Stimulated activated CD8-positive, alpha-beta memory T cell treated with anti-CD3 and anti-CD28 coated beads, Interleukin-4, amount 100 ng/mL, for 1 hour (primary cell): ENCODE measurements at places on chromosomes 1 and 21.

GRCh38 chr1:221915764-221916163 is 173.9 kb upstream of the DUSP10 start:
- DNase-seq = no peak

DNA sequence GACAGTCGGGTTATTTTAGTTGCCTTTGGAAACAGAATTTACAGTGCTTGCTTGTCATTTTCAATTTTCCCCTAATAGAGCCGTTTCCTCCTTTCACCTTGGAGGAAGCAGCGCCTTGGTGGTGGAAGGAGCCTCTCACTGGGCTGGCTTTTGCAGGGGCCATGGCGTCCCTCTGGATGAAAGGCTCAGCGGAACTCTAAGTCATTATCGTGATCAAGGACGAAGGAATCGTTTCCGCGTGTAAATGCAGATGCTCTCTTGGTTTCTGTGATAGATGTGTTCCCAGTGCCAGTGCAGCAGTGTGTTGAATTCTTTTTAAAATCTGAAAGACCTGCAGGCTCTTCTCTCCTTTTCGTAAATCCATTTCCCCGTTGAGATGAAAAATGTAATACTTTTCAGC is 126.2 kb upstream of the LMO4 start:
- no peak for DNase-seq

- DNase-seq = no peak
Measured at GRCh38 chr1:36944883-36945282, 89.4 kb downstream of the GRIK3 start.

- no peak for DNase-seq
Measured at GRCh38 chr1:202659541-202659940, 50.7 kb downstream of the SYT2 start.

DNA sequence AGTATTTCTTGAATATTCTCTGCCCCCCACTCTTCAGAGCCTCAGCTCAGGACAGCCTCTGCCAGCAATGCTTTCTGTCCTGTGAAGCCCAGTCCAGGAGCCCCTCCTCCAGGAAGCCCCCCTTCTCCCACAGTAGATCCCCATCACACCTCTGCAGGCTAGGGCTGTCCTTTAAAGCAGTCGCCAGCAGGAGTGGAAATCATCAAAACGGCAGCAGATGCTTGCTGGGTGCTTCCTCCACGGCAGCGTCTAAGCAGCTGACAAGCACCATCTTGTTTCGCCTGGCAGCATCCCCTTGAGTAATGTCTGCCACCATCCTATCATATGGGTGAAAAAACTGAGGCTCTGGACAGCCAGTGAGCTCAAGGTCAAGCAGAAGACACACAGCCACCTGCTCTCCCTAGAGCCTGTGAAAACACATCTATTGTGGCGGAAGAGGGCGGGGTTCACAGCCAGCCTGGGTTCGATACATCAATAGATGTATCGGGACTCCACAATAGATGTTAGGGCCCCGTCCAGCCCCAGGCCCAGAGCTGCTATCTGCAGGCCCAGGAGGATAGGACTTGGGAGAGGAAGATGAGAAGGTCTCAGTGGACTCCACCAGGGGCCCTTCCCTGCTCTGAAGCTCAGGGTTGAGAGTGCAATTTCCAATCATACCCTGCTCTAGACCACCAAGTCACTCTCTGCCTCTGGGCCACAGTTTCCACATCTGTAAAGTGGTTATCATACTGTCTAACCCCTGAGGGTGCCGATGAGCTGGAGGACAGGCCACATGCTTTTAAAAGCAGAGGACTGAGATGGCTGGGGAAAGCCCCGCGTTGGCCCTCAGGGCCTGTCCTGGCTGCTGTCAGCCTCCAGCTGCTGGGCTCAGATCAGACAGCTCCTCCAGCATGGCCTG is 17.5 kb downstream of the RUNX3 start:
- no peak for DNase-seq

GRCh38 chr1:25054526-25055323 is 124.6 kb upstream of the RUNX3 start:
- DNase-seq = no peak

DNA sequence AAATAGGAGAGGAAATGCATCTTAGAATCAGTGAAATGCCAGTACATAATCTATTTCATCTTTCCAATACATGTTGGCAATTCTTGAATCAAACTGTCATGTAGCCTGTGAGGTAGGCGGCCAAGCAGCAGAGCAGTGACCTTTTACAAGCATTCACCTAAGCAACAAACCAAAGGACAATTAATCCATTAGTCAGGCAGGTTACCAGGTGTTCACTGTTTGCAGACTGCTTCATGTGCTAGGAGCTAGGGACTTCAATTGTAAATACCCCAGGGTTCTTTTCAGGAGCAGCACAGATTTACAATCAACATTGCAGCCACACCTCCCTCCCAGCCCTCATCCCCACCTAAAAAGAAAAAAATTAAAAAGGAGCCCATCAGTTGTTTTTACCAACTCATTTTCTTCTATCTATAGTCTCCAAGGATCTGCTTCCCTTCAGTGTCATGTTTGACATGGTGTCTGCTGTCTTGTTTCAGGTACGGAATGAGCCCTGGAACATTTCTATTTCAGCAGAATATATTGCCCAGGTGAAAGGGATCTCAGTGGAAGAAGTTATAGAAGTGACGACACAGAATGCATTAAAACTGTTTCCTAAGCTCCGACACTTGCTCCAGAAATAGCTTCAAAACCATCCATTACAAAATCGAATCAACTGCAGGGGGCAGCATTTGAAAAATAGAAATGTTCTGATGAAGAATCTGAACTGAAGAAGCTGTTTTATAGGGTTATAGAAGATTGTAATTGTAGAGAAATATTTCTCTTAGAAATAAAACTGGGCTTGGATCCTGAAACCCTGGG is 23.0 kb downstream of the TATDN3 start:
- DNase-seq = no peak

DNA sequence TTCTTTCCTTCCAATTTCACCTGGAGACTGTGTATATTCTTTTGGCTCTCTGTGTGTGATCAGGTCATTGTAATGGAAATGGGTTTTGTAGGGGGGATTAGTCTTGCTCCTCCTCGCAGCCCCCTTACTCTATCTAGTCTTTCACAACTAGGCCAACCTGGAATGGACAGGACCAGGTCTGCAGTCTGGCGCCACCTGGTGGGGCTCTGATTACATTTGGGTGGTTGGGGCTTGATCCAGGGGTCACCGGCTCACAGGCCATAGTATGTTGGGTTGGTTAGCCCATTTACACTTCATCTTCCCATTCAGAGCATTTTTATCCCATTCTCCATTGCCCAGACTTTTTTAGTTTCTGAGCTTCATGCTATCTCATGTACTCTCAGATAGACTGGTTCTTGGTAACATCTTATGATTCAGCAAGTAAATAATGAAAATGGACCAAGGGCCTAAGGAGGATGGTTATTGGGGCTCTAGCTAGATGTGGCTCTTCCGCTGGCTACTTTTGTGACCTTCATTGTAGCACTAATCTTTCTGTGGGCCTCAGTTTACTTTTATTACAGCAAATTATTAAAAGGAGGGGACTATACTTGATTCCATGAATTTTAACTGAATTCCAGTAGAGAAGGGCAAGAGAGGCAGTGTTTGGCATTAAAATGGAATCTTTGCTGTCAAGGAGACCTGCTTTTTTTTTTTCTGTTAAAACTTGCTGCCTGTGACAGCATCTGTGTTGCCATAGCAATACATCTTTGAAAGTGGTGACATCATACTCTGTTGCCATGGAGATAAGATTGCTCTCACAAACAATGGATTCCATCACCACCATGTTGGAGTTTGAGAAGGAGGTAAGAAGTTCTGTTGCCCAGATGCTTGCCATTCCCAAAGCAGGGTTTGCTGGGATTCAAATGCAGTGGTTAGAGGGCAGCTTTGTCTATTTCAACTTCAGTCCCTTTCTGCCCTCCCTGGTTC is 150.1 kb downstream of the PLXNA2 start:
- peak; percentile 21 for DNase-seq

DNA sequence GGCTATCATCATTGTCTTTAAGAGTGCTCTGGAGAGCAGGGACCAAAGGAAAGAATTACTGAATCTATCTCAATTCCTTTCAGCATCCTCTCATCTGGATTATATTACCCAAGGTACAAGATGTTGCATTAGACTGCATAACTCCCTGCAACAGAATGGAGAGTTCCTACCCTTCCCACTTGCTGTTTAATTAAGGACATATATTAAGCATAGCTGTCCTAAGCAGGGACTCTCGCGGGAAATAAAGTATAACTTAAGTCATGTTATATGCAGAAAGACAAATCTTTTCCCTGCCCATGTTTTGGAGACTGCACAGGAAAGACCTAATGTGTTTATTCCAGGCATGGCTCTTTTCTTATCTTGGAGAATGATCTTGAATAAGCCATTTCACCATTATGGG is 6.8 kb upstream of the JAM2 start:
- DNase-seq = no peak

DNA sequence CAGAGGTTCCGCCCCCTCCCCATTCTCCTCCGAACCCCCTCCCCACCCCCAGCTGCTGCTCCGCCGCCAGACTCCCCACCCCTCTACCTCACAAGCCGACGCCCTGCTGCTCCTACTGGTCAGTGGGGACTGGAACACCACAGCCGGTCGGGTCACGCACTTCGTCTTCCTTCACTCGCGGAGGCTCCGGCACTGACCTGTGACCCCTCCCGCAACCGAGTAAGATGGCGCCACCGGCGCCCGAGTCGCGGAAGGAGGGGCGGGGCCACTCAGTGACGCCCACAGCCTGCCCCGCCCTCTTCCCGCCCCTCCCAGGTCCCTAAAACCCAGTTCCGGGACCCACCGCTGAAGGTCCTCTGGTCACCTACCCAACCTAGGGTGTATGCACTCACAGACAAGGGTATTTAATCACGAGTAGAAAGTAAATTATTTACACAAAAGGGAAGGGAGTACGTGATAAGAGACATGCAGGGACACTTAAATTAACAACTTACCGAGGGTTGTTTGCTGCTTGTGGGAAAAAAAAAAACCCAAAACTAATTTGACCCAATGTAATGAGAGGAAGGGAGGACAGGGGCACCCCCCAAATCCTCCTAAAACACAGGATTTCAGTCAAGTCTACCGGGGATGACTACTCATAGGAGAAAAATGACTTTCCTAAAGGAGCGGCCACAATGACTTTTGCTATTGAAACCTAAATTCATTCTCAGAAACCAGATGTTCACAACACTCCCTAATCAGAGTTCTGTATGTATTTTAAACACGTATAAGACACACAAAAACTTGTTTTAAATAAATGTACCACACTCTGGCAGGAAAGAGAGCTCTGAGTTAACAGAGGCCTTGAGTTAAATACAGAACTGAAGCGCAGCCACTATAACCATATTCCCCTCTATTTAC is at the start of gene RIT1:
Gene RIT1 (minus strand): TSS at position 194 of the 900 bp plus-strand sequence. CDS start 588 bp downstream, outside the sequence.
- DNase-seq = peak; percentile 68

DNA sequence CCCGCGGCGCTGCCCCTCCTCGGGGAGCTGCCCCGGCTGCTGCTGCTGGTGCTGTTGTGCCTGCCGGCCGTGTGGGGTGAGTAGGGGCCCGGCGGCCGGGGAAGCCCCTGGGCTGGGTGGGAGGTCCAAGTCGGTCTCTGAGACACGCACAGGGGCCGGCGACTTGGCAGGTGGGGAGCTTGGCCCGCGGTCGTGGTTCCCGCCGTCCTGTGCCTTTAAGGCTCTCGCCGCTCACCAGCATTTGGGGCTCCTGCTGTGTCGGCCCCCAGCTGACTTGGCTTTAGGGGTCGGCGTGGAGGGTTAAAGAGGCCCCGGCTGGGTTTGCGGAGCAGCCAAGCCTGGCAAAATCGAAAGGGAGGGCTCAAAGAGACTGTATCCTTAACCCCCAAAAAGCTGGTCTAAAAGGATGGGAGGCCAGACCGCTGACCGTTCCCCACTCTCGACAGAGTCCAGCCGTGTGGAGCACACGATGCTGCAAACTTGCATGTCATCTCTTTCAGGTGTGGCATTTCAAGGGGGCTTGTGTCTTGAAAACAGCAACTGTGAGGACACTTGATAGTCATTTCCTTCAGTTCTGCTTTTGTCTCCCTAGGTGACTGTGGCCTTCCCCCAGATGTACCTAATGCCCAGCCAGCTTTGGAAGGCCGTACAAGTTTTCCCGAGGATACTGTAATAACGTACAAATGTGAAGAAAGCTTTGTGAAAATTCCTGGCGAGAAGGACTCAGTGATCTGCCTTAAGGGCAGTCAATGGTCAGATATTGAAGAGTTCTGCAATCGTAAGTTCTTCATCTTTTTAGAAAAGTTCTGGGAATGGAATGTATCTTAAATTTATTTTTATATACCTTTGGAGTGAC is 540 bp downstream of the CD55 start:
- no peak for DNase-seq

DNA sequence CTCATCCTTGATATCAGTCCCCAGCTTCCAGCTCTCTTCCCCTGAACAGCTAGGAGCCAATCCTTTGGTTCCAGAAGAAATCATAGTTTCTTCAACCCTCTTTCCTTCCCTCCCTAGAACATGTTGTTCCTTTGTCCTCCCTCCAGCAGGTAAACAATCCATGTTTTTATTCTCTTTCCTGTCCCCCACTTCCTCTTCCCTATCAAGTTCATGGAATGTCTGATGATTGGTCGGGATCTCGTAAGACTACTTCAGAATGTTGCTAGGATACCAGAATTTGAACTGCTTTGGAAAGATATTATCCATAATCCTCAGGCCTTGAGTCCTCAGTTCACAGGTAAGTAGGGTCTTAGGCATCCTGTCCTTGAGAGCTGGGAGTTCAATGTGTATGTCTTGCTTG is 23.1 kb upstream of the SLC27A3 start:
- DNase-seq = no peak
